ENCODE measurements at places on chromosomes 2 and 18.

DNA sequence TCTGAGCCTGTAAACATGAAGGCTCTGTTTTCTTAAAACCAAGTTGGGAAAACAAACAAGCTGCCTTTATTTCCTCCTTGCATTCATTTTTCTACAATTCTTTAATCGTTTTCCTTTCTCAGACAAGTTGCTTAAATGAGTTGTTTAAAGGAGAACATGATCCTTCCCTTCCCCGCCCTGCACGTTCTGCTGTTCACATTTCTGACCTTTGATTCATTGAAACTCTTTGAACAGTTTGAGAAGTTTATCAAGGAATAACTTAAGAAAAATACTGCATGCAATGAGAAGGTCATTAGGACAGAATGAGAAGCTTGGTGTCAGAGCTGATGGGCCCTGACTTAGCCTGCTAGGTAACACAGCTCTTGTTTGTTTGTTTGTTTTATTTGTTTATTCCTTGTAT, 181.6 kb downstream of the PARD3B start:
- DNase-seq: no peak

DNA sequence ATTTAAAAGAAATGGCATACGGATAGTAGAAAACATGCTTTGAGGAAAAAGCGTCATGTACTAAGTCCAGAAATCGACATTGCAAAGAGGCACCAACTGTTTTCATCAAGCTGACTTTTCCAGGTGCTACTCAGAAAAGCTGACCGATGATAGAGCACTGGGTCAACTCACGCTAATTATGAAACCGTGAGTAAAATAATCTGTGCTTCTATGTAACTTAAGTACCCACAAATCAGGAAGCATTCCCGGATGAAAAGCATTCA, 353 bp upstream of the NUP35 start:
- DNase-seq: no peak

DNA sequence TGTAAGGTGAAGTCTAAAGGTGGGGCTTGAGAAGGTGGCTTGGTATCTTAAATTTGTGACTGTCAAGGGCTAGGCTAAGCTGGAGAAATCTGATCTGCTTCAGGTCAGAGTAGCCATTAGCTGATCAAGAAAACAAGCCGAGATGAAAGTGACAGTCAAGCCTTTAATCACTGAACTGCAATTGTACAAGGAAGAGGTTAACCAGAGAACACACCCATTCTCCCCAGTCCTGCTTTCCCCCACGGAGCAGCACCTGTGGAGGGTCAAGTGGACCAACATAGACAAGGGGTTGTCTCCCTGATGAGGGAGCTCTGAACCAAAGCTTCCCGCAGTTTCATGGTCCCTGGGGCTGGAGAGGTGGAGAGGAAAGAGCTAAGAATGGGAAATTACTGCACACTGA, 901.2 kb downstream of the DCC start:
- DNase-seq: no peak

DNA sequence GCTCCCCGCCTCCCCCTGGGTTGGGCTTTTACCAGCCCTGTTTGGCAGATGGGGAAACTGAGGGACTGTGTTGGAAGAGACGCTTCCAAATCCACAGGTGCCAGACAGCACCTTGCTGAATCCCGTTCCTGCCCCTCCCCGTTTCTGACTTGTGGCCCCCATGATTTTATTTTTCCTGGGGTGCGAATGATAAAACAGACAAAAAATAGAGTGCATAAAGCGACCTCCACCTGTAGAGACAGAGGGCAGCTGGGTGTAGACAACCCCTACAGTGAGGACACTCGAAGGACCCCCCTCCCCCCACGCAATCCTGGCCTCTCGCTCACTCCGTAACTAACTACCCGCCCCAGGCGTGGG, 2.2 kb upstream of the CTDSP1 start:
- DNase-seq: no peak

DNA sequence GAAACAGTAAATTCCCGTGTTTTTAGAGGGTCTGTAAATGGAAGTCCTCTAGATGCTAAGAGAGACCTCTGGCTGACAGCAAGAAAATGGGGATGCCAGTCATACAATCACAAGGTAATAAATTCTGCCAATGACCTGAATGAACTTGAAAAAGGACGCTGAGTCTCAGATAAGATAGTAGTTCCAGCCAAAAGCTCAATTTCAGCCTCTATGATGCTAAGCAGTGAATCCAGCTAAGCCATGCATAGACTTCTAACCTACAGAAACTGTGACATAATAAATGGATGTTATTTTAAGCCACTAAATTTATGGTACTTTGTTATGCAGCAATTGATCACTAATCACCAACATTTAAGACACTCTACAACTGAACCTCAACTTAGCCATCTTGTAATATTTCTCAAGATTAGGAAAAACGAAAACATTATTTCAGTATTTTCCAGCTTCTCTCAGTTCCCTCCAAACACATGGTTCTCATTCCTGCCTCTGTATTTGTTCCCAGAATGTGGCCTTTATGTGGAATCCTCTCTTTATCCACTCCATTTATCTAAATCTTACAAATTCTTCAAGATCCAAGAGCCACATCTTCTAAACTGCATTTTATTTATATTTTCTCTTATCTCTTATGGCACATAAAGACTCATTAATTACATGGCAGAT, 331.1 kb downstream of the GULP1 start:
- DNase-seq: no peak

DNA sequence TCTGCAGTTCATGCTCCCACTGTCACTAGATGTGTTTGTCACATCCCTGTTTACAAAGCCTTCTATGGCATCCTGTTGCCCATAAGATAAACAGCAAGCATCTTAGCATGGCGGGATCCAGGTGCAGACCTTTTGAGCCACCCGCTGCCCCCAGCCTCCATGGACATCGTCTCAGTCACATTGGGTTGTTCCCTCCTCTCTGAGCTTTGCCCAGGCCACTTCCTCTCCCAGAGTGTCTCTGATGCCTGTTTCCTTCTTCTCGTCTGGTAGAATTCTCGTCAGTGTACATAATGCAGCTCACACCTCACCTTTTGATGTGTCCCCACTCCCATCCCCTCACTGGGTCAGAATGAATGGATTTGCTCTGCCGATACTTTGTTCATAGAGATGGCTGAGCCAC, 239.0 kb upstream of the APCDD1 start:
- DNase-seq: no peak

DNA sequence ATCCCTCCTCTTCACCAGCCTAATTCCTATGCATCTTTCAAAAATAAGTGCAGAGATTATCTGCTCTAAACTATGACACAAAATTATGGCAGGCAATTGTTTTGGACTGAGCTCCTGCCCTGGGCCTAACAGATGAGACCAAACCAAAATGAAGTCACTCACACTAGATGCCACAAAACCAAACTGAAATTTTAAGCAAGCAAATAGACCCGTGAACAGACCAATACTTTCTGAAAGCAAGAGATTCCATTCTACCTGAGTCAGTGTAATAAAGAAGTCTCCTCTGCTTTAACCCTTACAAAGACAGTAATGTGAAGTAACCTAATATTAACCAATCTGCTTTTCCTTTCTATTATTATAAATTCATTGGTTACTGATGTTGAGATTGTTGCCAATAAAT, 84.3 kb downstream of the RIT2 start:
- no peak for DNase-seq

GRCh38 chr2:240520130-240520973, 37.4 kb downstream of the ANKMY1 start:
- DNase-seq: no peak

DNA sequence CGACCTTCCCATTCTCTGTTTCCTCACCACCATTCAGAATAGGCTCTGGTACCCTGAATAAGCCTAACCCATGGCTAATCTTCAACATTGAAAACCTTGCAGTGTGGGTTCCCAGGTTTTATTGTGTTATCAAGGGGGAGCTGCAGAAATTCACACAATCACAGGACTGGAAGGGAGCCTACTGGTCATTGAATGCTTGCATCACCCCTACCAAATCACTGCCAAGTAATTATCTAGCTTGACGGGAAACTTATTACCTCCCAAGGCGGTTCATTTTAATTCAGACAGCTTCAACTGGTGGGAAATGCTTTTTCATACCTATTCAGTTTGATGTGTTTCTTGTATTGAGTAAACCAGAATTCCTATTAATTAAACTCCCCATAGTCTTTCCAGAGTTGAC, 33.6 kb upstream of the EFEMP1 start:
- DNase-seq: no peak

DNA sequence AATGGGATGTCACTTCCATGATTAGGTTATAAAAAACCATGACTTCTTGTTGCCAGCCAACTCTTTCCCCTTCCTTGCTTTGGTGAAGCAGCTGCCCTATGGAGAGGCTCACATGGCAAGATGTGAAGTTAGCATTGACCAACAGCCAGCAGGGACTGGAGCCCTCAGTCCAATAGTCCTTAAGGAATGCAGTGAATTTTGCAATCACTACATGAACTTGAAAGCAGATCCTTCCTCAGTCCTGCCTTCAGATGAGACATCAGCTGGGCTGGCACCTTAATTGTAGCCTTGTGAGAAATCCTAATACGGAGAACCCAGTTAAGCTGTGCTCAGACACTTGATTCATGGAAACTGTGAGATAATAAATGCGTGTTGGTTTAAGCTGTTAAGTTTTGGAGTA, 61.8 kb downstream of the ATP8B1 start:
- no peak for DNase-seq

DNA sequence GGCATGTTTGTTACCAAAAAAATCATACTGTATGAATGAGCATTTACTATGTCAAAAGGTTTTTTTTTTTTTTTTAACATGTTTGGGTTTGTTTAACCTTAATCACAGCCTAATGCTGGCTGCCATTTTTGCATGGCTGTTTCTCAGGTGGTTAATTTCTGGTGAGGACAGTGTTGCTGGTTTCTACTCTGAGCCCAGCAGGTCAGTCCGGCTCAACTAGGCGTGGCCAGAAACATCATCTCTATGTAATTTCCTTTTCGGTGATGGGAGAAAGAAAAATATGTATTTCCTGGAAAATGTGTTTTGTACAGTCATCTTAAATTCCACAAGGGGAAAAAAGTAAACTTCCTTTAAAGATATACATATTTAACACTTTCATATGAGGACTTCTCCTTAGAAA, 24.9 kb upstream of the BZW1 start:
- no peak for DNase-seq

GRCh38 chr2:176967911-176968450, 244.6 kb upstream of the HNRNPA3 start:
- DNase-seq: no peak

DNA sequence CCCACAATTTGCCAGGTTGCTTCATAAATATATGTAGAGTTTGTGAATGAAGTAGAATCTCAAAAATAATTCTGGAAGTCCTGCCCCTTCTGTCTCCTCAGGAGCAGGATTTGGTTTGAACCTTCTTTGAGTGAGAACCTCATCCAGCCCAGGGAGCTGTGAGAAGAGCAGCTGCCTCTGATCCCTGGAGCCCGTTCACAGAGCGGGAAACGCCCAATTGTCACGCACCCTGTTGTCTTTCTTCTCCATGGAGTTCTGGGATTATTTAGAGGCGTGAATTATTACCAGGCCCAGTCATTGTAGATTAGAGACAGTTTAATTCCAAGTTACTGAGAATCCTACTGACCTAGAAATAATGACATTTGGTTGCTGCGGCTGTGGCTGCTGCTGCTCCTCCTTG, 66.1 kb downstream of the TPO start:
- DNase-seq: no peak

GRCh38 chr18:13574761-13575160, 151.6 kb downstream of the FAM210A start:
- DNase-seq: no peak

- DNase-seq: no peak
Measured at GRCh38 chr2:85734942-85735608, 18.7 kb upstream of the ATOH8 start.

DNA sequence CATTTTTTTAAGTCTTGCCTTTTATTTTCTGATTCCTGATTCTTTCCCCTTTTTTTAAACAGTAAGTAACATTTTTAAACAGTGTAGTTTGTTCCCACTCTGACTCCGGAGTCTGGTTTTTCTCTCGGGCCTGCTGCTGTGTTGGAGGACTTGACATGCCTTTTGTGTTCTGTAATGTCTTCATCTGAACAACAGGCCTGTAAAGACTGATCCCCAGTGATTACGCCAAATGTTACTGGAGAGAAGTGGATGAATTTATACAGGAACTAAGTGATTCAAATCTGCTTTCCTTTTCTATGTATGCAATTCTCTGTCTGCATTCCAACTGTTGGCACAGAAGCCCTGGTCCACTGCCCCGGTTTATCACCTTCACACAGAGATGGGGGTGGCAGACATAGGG, 54.3 kb upstream of the RMDN2 start:
- no peak for DNase-seq

- no peak for DNase-seq
Measured at GRCh38 chr2:7450188-7450832, 533.1 kb downstream of the RNF144A start.

DNA sequence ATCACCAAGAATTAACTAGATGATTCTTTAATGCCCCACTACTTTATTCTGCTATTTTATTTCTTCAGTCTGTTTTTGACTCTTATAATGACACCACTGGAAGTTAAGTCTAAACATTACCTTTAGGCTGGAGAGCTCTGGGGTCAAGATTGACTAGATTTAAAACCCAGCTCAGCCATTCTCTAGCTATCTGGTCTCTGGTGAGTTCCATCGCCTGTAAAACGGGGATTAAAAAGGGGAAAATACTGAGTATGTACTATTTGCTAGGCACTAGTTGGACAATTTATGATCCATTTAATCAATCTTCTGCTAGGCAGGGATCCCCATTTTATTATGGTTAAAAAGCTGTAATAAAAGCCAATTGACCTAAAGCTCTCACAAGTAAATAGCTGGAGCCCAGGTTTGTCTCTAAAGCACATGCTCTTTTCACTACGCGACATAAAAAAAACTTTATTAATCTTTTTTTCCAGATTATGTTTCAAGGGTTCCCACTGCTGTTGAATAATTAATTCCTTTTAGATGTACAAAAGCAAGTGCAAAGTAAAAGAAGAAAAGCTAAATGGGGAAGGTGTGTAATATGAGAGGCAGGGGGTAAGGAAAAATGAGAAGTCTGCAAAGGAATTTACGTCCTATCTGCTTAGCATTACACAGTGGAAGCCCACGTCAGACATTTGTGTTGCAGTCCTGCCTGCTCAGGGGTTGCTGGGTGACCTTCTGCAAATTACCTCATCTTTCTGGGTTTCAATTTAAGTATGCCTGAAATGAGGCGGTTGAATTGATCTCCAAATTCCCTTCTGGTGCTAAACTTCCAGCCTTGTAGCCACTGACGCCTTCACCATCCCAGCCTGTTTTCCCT, 918 bp upstream of the NABP1 start:
- no peak for DNase-seq

DNA sequence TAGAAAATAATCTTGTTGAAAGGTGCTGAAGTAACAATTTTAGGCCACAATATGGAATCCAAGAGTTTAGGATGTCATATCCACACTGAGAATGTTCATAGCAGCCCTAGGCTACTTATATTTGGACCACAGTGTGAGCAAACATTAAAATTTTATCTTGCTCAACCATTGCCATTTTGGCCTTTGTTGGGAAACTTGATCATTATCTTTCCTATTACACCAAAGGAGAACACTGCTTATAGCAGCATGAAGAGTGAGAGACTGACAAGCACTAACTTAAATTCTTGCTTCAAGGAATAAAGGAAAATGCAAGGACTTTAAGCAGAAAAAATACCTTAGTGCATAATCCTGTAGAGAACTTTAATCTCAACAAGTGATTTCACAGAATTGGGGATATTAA, 86.3 kb upstream of the LRRTM4 start:
- DNase-seq: no peak

All from iPS DF 6.9 (cell line).